ENCODE measurements at places on chromosomes 4 and X. TPM values are rescaled to one million over a fixed set of nuclear protein-coding genes. Genes with fewer than 3 reads are reported as not detected.

- DNase-seq = no peak
These were observed 3.9 kb downstream of the RPL10 start for GRCh38 chrX:154401918-154402621.

- no peak for DNase-seq
These were observed 59.1 kb downstream of the FBXW7 start for GRCh38 chr4:152476796-152477195.

- DNase-seq = no peak
These were observed 153.5 kb downstream of the SLC10A7 start for GRCh38 chr4:146368209-146368608.

The SRPK3 gene
- 4.3 TPM for total RNA-seq

DNA sequence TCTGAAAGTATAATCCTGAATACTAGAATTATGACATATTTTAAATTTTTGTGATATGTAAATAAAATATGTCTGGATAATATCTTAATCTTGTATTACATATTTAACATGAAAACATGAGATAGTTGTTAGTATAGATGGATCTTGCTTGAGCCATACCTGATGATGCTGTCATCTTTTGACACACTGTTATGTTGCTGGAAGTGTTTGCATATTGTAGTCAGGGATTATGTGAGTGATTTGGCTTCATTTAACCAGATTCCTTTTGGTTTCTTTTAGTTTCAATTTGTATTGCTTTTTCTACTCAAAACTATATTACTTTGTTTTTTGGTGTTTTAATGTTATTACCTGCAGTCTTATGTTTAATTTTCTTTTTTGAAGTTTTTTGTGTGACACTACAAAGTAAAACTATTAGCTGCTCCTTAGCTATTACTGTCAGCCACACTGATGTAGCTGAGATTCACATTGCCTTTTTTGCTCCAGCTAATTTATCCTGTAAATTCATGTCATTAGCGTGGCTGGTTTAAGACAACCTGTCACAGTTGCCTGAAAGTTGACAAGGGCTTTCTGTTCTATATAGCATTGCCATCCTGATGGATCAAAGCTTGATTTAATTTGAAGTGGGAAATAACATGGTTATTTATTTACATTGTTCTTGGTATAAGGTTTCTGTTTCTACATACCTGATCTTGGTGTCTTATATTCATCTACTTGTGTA lies 33.7 kb downstream of the METAP1 start:
- DNase-seq = no peak

DNA sequence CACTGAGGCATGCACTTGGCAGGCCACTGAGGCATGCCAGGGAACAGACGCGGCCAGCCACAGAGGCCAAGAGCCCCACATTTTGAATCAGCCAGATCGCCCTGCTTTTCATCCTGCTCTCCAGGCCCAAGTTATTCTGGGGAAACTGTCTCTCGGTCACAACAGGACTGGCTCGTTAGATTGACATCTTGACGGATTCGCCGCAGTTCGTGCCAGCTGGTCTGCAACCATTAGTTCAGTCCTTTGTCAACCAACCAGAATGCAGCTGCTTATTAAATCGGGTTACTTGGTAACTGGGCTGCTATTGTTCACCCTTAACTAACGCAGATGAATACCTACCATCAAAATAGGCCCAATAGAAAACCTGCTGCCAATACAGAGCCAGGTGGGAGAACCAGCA lies 16.7 kb downstream of the CLDN34 start:
- DNase-seq = no peak

- DNase-seq = no peak
These were observed 1.8 kb downstream of the UBQLN2 start for GRCh38 chrX:56564921-56565840.

GRCh38 chr4:105232374-105232773 lies 85.7 kb downstream of the TET2 start:
- no peak for DNase-seq

GRCh38 chr4:7226439-7226838 lies 34.1 kb downstream of the SORCS2 start:
- DNase-seq = no peak

- no peak for DNase-seq
These were observed 82.7 kb downstream of the CRMP1 start for GRCh38 chr4:5810151-5810550.

The CYLC1 gene
- total RNA-seq = not detected

GRCh38 chr4:24169956-24170355 lies 280.1 kb upstream of the PPARGC1A start:
- DNase-seq = no peak

DNA sequence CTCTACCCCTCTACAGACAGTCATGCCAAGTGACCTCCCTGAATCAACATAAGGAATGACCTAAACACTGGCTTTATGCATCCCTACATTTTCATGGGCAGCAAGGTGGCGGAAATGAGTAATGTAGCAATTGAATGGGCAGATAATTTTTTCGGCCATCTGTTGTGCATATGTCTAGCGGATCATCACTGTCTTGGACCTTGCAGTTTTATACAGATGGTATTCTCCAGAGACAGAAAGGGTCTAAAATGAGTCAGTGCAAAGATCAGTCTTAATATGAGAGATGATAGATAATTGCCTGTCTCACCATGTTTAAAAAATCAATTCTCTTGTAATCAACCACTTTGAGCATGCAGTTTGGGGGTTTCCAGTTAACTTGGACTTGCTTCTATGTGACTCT lies 177.3 kb upstream of the DKK2 start:
- DNase-seq = no peak

The NPY2R gene
- total RNA-seq = 1.3 TPM

The CNGA1 gene
- 8.2 TPM for total RNA-seq

- DNase-seq = no peak
These were observed 95.8 kb upstream of the EGFL6 start for GRCh38 chrX:13473442-13474163.

DNA sequence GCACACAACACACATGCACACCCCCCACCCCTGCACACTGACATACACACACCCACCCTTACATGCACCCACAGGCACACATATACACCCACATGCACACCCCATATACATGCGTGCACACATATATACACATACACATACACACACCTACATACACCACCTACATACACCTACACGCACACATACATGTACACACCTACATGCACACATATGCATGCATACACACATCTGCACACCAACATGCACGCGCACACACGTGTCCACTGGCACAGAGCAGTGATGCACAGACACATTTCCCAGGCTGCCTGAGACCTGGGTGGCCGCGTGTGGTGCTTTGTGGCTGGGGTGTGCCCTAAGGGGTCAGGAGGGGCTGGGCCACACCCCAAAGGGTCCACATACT lies 31.7 kb downstream of the FGFRL1 start:
- no peak for DNase-seq

The GLRA2 gene
- total RNA-seq = 1.6 TPM

DNA sequence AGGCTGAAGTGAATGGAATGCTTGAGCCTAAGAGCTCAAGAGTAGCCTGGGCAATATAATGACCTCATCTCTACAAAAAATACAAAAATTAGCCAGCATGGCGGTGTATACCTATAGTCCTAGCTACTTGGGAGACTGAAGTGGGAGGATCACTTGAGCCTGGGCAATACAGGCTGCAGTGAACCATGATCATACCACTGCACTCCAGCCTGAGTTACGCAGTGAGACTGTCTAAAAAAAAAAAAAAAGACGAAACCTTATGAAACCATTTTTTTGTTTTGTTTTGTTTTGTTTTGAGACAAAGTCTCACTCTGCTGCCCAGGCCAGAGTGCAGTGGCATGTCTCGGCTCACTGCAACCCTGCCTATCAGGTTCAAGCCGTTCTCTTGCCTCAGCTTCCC lies 36.9 kb downstream of the TLR10 start:
- no peak for DNase-seq

DNA sequence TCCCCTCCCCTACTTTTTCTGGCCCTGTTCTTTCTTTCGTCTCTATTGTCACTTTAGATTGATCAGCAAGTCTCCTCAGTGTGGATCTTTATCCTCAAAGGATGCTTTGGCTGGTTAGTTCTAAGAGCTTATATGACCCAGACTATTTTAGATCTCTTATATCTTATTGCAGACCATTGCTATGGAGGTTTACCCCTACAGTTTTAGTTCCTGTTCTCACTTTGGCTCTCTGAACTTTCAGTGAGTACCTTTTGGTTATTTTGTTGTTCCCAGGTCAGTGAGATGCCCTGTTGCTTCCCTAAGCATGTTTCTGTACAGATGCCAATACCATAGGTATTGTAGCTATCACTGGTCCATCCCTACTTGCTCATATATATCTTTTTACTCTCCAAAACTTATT lies 24.0 kb upstream of the MED14 start:
- no peak for DNase-seq

DNA sequence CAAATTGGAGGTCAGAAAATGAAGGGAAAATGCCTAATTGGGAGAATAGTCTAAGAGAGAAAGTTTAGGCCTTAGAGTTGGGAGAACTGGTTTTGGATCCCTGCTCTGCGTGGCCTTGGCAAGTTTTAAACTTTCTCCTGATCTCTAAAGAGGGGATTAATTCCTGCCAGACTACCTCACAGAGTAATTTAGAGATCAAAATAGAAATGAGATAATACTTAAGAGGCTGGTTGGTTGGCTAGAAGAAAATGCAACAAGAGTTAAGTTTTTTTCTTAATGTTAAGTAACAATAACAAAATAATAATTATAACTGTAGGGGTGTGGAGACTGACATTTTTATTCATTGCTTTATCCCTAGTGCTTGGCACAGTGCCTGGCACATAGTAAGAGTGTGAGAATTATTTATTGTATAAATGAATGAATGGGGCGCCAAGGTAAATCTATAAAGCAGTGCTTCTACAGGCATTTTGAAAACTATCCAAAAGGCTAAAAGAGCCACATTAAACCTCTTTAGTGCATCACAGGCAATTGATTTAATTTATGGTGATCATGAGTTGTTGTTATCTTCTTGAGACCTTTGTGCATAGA lies 160.5 kb downstream of the RASL11B start:
- no peak for DNase-seq

DNA sequence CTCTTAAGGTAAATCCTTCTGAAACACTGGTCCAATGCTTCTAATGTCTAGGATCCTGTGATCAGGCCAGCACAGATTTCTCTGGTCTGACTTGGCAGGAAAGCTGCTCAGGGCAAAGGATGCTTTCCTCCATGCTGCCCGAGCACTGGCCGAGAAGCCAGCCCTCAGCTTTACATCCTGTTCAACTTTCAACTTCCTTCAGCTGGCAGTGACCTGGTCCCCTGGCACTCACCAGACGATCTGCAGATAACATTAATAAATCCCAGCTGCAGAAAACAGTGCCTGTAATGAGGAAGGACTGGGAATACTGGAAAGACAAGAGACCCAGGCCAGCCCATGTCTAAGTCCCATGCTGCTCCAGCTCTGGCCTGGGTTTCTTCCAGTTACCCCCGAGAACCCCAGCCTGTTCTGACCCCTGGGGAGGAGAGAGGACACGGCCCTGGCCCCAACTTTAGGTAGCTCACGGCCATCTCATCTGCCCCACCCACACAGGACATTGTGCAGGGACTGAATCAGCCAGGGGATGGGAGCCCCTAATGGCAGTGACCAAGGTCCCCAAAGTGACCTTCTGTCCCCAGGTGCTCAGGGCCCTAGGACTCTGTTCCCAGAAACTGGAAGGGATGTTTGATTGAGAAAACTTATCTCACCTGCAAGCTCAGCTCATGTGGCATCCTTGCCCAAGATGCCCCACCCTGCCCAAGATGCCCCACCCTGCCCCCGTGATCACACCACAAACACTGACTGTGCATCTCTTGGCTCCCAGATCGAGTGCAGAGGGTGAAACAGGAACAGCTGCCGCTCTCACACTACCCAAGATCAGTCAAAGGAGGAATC lies 28.0 kb downstream of the JAKMIP1 start:
- DNase-seq = no peak

- no peak for DNase-seq
These were observed 246.7 kb upstream of the TLL1 start for GRCh38 chr4:165626316-165626715.

DNA sequence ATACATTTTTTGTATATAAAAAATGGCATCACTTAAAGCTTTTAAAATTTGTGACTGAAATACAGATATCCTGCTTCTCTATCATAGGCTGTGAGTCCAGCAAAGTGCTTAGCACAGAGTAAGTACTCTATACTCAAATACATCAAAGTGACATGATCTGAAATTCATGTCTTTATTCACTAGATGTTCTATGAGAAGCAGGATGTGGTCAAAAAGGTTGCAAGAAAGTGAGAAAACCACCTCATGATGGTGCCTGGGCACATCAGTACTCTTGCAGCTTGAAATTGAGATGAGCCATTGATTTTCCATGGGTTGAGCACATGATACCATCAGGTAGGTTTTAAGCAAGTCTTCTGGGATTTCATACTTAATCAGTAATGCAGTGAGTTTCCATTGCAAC lies 20.4 kb upstream of the SFRP2 start:
- DNase-seq = no peak

The ENAM gene
- total RNA-seq = 0.32 TPM

DNA sequence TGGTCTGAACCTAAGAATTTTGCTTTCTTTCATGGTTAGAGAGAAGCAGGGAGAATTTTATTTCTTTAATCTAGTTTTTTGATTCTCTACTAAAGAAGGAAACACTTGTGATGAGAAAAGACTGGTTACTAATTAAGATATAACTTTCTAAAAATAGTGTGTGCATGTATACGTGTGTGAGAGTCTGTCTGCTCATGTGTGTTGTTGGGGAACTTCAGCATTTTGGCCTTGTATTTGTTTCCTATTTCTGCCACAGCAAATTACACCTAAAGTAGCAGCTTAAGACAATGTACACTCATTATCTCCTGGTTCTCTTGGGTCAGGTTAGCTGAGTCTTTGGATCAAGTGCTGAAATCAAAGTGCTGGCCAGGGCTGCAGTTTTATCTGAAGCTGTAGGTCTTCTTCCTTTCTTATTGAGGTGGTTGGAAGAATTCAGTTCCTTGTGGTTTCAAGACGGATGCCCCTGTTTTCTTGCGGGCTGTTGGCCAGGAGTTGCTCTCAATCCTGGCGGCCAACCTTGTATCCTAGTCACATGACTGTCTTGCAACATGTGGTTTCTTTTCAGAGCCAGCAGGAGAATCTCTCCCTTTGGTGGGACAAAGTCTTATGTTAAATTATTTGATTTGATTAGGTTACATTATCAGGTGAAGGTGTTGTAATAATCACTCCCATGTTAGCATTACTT lies 188.4 kb upstream of the CLNK start:
- no peak for DNase-seq

The SYP gene
- total RNA-seq = 4.7 TPM

DNA sequence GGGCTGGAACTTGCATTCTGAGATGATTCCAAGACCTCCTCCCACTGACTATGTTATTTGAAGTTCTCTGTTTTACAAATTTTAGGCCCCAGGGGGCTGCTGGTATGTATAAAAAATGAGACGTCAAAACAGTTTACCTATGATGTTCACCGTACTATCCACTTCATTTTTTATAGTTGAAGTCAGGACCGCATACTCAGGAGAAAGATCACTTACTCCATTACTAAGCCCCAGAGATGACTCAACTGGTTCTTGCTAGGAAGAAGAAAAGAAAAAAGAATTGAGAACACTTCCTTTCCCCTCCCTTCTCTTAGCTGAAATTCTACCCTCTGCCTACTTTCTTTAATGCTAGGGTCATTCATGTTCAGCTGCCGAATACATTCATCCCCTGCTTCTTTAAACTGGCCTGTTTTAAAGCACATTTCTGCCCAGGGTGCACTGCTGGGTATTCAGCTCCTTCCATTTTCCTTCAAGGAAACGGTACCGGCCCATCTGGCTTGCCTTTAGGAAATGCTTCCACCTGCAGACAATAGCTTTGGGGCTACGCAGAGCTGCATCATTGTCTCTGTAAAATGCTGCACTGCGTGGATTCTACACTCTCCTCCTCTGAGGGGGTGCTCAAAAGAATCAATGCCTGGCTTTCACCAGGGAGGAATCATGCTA lies 66.2 kb downstream of the IRF2 start:
- no peak for DNase-seq

- DNase-seq = no peak
These were observed 203.3 kb downstream of the MAPK10 start for GRCh38 chr4:86156531-86156930.

Measured in urinary bladder (tissue), 4 donors.